ENCODE measurements at places on chromosomes 12 and 14.

DNA sequence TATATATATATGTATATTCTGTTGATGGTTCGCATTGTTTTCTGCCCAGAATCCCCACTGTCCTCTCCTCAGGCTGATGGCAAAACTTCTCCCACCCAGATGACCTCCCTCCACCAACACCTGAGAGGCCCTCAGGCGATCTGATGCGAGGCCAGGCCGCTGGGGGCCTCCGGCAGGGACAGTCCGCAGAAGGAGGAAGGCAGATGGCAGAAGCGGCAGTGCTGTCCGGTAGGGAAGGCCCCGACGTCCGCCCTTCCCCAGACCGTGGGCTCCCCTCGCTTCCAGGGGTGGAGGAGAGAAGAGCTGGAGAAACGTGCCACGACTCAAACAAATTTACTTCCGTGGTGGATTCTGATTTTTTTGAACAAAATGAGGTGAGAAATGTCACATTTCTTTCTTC is 178.3 kb upstream of the RGS6 start:
- DNase-seq: no peak

GRCh38 chr14:88929656-88930436 is 105.4 kb downstream of the TTC8 start:
- DNase-seq: no peak

DNA sequence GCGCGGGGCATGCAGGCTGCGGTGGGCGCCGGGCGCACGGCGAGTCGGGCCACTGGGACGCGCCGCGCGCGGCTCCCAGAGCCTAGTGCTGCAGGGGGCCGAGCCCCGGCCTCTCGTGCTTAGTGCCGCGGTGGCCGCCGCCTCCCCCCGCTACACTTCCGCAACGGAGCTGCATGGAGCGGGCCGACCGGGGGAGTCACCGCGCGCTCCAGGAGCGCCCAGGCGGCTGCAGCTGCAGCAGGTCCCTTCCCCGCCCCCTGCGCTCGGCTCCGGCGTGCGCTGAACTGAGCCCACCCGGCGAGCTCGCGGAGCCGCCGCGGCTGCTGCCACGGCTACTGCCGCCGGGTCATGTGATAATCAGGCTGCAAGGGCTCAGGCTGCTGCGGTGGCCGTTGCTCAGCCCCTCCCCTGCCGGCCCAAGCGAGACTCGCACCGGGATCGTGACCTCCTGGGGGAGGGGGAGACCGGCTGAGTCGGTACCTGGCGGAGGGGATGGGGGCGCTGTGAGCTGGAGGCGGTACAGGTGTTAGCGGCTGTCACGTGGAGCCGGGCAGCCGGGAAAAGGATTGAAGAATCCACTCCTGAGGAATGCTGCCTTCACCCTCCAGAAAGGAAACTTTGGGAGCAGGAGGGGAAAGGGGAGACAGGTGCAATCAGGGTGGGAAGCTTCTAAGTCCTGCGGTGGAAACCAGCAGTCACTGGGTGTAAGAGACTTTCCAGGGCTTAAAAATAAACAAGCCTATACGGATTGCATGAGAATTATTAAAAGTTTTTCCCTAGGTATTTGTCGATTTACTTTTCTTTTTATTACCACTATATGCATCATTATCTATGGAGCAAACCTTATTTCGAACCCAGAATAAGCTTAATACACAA is at the start of gene PPM1H:
Gene PPM1H, minus strand, starts transcription at position 352 of the 876 bp plus-strand sequence. CDS start 414 bp downstream, outside the sequence.
- no peak for DNase-seq

DNA sequence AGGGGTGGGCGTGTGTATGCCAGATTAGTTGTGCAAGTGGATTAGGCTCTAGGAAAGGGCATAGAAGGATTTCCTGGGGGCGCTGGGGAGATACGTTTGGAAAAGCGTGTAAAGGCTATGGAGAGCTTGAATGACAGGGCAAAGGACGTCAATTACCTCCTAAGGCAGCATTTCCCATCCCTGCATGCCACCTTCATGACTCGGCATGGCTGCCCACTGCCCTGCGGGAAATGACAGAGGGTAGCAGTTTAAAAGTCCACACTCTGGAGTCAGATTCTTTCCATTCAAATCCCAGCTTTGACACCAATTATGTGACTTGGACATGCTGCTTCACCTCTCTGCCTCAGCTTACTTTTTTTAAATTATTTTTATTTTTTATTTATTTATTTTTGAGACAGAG is 14.8 kb upstream of the TMEM229B start:
- DNase-seq: no peak

DNA sequence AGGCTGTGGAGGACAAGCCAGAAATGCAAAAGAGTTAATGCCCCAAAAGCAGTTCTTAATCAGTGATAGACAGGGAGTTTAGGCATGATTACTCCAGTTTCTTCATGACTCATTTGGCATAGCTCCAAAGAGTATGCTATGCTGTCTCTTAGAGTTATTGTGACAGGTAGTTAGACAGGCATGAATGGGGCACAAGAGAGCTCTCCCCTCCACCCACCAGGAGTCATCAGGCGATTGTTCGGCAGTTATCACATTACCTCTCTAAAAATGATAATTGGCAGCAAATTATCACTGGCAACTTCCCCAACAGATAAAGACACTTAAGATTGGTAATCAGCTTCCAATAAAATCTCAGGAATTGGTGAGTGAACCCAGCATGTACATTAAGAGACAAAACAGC is 320.1 kb downstream of the DAD1 start:
- no peak for DNase-seq

DNA sequence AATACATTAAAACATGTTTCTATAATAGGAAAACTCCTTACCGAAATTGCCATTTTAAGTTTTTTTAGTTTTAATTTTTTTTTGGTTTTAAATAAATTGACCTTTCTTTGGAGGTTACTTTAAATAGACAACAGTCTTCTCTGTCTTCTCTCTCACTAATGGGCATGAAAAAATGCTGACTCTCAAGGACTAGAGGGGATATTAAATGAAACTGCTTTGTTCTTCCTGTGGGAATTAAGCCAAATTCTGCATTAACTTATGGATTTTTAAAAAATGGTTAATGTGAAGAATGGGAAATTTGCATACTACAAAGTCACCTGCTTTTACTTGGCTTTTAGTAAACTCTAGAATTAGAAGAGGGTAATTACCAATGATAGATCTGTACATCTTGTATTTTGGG is 378.9 kb downstream of the TMTC2 start:
- DNase-seq: no peak

DNA sequence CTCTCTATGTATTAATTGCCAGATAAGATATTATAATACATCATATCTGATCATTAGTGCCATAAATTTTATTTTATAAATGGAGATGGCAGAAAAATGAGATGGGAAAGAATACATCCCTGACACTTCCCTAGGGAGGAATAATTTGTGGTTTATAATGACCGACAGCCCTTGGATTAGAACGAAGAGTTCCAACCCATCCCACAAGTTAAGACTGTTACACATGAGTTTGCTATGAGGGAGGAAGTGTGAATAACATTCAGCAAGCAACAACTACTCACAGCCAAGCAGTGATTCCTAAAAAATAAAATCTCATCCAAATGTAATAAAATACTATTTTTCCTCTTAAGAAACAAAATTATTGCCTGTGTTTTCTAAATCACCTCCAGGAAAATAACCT is 299.0 kb downstream of the CCDC91 start:
- no peak for DNase-seq

- DNase-seq: no peak
Measured at GRCh38 chr14:53149668-53150316, 3.3 kb downstream of the DDHD1 start.

- no peak for DNase-seq
Measured at GRCh38 chr12:83739607-83740006, 1052.9 kb downstream of the TMTC2 start.

- DNase-seq: peak; percentile 6
Measured at GRCh38 chr12:110937104-110937641, 16.8 kb upstream of the MYL2 start.

GRCh38 chr12:89389755-89390661 is 37.7 kb upstream of the DUSP6 start:
- DNase-seq: no peak

DNA sequence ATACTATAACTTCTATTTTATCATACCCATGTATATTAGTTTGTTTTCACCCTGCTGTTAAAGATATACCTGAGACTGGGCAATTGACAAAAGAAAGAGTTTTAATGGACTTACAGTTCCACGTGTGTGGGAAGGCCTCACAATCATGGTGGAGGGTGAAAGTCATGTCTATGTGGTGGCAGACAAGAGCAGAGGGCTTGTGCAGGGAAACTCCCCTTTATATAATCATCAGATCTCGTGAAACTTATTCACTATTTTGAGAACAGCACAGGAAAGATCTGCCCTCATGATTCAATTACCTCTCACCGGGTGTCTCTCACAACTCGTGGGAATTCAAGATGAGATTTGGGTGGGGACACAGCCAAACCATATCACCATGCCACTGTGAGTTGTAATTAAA is 135.8 kb downstream of the SYNE2 start:
- DNase-seq: no peak

- DNase-seq: no peak
Measured at GRCh38 chr14:73492043-73492552, 1.4 kb downstream of the RIOX1 start.

- peak; percentile 86 for DNase-seq
Measured at GRCh38 chr12:101935890-101936746, 58.7 kb downstream of the DRAM1 start.

GRCh38 chr14:24337144-24337823 is 2.4 kb upstream of the ADCY4 start:
- DNase-seq: no peak

DNA sequence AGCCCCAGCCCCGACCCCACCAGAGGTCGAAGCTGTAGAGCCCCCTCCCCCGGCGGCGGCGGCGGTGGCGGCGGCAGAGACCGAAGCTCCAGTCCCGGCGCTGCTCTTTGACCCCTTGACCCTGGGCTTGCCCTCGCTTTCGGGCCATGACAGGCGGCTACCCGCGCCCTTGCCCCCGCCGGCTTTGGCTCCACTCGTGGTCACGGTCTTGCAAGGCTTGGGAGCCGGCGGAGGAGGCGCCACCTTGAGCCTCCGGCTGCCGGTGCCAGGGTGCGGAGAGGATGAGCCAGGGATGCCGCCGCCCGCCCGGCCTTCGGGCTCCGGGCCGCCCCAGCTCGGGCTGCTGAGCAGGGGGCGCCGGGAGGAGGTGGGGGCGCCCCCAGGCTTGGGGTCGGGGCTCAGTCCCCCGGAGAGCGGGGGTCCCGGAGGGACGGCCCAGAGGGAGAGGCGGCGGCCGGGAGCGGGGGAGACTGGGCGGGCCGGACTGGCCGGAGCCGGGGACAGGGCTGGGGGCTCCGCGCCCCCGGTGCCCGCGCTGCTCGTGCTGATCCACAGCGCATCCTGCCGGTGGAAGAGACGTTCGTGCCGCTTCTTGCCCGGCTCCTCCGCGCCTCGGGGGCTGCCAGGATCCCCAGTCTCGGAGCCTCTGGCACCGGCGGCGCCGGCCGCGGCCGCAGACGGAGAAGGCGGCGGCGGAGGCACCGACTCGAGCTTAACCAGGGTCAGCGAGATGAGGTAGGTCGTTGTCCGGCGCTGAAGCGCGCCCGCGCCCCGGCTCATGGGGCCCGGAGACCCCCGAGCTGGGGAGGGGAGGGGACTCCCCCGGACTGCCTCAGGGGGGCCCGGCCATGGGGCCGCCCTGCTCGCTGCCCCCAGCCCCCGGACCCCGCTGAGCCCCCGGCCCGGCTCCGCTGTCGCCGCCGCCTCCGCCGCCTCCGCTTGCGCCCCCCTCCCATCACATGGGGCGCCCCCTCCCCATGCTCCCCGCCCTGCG is 778 bp downstream of the AGAP2 start:
- DNase-seq: no peak

GRCh38 chr12:39389399-39390150 is 53.3 kb downstream of the KIF21A start:
- no peak for DNase-seq

GRCh38 chr14:68230202-68230949 is 410.8 kb downstream of the RAD51B start:
- no peak for DNase-seq

DNA sequence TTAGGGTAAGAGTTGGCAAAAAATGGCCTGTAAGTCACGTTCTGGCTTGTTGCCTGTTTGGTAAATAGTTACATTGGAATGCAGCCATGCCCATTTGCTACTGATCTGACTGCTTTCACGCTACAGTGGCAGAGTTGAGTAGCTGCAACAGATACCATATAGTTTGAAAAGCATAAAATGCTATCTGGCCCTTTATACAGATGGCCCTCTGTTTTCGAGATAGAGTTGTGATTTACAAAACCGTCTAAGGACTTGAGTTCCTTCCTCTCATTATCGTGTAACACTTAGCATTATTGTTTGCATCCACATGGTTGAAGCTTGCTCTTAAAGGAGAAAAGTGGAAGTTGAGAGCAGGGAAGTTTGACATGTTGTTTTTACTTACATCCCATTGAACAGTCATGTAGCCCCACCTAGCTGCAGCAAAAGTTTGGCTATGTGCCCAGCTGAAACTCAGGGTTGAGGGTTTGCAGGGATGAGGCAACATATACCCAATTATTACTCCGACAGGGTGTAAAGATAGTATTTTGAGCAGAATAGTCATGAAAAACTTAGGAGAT is 11.3 kb upstream of the SCFD1 start:
- DNase-seq: peak; percentile 79

DNA sequence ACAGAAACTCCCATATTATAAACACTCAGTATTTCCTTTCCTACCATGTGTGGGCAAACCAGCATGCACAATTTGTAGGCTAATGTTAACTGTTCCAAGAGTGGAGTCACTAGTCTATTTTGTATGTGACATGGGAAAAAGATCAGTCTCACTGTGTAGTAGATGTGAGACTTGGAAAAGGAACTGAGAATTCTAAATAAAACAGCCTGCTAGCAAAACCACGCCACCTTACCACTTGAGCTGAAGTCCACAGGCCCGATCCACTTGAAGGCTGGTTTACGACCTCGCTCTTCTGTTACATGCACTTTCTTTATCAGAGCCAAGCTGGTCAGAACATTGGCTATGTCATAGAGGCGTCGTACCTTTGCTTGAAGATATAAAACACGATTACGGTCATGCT is 22.5 kb downstream of the E2F7 start:
- DNase-seq: no peak

DNA sequence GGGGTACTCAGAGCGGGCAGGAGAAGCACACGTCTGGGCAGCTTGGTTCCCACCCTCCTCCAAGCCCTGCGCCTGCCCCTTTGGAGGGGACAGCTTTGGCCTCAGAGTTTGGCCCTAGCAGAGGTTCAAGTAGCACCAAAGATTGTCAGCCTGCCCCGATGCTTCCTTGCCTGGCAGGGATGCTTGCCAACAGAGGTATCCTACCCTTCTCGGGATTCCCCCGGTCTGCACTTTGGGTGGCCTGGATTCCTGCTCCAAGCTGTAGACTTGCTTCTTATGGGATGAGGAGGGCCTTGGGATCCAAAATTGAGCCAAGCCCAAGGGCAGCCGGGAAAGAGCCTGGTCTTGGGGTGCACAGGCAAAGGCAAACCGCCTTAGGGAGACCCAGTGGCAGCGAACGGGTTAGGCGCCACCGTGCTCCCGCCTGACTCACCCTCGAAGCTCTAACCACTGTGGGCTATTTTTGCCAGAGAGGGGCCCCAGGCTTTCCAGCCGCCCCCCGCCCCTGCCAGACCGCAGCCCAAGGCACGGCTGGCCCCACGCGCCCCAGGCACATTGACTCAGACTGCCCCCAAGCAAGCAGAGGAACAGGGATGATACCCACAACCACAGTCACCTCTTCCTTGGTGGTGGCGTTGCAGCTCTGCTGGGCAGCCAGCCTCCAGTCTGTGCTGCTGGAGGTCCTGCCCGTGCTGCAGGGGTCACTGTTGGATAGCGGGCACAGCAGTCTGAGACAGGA is 847 bp upstream of the WNT10B start:
- no peak for DNase-seq

Data from fibroblast of the conjunctiva (primary cell).